ENCODE measurements at places on chromosomes 6 and 20.

GRCh38 chr6:67331304-67331703 is 1303.8 kb upstream of the ADGRB3 start:
- DNase-seq = no peak

DNA sequence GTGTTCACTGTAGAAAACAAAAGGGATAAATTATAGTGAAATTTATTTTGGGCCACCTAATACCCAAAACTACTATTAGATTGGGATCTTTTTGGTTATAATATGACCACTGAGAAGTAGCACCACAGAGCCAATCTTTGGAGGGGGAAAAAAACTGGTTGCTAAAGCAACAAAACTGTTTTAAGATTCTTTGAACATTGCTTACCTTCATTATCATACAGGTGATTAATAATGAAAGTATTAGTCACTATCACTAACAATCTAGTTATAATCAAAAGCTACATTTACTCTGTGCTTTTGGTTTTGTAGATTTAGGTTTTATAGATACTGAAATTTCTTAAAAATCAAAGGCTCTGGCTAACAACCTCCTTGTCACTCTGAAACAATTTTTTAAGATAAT is 31.7 kb downstream of the STX7 start:
- no peak for DNase-seq

- DNase-seq = no peak
These were observed 31.4 kb downstream of the HIVEP2 start for GRCh38 chr6:142913511-142914047.

GRCh38 chr6:89644864-89645263 is 6.3 kb upstream of the LYRM2 start:
- no peak for DNase-seq

- DNase-seq = no peak
These were observed 134.1 kb upstream of the SALL4 start for GRCh38 chr20:51936377-51936776.

DNA sequence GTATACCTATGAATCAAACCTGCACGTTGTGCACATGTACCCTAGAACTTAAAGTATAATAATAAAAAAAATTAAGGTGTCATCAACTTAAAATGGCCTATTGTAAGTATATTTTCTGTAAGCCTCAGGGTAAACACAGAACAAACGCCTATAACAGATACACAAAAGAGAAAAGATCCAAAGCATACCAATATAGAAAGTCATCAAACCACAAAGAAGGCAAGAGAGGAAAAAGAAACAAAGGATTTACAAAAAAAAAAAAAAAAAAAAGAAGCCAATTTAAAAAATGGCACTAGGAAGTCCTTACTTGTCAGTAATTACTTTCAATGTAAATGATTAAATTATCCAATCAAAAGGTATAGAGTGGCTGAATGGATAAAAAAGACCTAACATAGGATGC is 24.6 kb upstream of the ASF1A start:
- DNase-seq = no peak

DNA sequence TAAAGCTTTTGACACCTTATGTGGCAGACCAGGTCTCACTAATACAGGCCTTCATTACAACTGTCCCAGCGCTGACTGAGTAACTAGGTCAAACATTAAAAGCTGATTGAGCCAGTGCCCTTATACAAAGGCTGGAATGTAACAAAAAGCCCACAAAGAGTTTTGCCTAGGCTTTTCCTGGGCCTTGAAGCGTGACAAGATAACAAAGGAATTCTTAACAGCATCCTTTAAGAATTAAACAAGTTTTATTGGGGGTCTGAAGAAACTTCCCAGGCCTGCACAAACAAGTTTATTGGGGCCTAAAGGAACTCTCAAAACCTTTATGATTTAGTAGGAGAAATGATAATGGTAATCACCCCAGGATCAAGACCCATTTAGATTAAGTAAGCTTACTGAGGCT is 267.6 kb upstream of the FAM83B start:
- no peak for DNase-seq

GRCh38 chr6:108355890-108356289 is 61.0 kb downstream of the AFG1L start:
- DNase-seq = no peak

DNA sequence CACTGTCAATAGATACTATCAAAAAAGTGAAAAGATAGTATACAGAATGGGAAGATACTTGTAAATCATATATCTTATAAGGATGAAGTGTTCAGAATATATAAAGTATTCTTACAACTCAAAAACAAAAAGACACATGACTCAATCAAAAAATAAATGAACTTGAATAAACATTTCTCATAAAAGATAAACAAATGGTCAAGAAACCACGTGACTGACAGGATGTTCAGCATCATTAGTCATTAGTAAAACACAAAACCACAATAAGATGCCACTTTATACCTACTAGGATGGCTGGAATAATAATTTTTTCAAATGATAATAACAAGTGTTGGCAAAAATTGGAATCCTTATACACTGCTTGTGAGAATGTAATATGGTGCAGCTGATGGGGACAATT is 729.1 kb upstream of the HS3ST5 start:
- DNase-seq = no peak

GRCh38 chr6:156378853-156379252 is 398.3 kb upstream of the ARID1B start:
- DNase-seq = no peak

- no peak for DNase-seq
These were observed 126.3 kb downstream of the COL12A1 start for GRCh38 chr6:75079589-75079988.

DNA sequence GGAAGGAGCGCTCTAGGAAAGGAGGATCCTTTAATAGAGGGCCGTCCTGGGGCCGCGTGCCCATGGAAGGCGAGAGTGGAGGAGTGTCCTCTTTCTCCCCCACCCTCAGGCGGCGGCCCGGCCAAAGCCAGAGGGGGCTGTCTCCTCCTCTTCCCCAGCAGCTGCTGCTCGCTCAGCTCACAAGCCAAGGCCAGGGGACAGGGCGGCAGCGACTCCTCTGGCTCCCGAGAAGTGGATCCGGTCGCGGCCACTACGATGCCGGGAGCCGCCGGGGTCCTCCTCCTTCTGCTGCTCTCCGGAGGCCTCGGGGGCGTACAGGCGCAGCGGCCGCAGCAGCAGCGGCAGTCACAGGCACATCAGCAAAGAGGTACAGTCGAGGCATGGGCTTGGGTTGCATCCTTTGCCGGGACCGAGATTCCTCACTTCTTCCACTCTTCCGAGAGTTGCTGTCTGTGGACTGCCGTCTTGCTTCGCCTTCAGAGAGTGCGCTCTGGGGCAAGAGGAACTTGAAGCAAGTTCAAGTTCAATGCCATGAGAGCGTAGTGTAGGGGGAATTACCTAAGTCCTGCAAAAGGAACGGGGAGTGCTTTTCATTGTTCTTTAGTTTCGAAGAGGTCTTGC is at the start of gene LAMA2:
Gene LAMA2 (plus strand): TSS at position 148 of the 621 bp plus-strand sequence. CDS start 108 bp downstream, at position 256.
- no peak for DNase-seq

DNA sequence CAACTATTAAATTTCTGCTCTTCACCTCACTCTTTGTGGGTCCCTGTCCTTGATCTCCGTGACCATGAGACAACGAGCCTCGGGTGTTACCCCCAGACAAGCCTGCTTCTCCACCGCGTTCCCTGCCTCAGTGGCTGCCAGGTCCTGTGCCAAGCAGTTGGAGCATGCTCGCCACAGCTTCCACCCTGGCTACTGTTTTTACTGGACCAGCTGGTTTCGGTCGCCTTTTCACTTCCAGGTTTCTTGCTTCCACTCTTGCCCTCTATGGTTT is 5.6 kb downstream of the TP53RK start:
- DNase-seq = no peak

DNA sequence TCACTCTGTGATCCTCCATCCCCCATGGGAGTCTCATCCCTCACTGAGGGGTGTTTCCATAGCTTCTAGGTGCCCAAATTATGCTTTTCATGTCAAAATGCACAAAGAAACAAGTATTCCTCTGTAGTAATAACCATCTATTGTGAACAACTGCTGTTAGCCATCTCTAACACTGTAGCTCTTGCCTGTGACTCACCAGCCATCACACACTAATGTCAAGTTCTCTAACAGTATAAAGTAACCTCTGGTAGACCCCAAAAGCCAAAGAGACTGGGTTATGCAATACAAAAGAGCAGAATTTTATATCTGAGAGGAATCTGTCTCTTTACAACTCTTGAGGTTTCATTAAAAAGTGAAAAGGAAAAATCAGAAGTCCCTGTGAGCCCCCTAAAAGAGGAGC is 25.4 kb upstream of the IYD start:
- no peak for DNase-seq

- DNase-seq = no peak
These were observed 54.1 kb downstream of the ZNF217 start for GRCh38 chr20:53539516-53539915.

- no peak for DNase-seq
These were observed 712.1 kb upstream of the AGPAT4 start for GRCh38 chr6:161985876-161986423.

GRCh38 chr6:145878591-145879295 is 64.1 kb upstream of the FBXO30 start:
- DNase-seq = no peak

DNA sequence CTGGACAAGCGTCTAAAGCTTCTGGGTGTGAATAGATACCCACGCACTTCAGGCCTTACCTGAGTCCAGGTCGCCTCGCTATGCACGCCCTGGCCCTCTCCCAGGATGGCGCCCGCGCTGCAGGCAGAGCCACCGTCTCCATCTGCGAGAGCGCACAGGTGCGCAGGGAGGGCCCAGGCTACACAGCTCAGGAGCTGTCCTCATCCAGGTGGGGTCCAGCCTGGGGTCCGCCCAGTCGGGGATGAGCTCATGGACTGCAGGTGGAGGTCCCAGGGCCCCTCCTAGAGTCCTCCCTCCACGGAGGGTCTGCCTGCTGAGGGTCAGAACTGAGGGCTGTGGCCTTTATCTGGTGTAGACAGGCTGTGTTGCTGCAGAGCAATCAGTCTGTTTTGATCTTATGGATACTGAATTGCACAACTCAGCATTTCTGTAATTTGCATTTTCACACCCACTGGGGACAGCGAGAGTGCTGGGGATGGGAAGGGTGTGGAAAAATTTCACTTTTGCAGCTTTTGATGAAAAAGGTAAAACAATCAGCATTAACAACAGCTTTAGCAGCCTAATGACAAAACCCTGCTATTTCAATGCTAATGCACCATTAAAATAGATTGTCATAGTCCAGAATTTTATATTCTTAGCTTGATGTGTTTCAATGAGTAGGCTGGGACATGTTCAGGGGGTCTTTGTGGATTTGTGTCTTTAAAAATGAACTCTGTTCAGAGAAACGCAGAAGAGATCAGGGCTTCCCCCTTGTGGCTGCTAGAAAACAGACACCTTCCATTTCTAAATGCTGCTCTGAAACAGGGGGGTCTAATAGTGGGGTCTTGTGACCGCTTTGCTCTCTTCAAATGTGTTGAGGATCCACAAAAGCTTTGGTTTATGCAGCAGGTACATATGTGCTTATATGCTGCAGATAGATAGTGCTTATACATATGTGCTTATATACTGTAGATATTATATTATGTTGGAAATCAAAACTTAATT is 77.8 kb upstream of the PHACTR3 start:
- no peak for DNase-seq

DNA sequence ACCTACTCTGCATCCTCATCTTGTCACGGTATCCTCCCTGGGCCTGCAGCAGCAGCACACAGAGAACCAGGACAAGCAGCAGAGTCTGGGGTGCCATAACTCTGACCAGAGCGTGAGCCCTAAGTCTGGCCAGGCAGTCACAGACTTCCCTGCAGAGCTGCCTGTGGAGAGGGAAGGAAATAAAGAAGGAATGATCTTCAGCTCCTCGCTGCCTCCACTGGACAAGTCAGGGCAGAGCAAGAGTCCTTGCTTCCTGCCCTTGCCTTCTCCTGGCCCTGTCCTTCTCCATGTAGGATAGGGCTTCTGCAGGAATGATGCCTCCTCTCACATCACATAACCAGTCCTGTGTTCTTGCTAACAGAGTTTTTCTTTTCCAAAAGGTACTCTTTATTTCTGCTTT is 15.9 kb upstream of the WFDC11 start:
- no peak for DNase-seq

- DNase-seq = peak; percentile 61
These were observed 107.2 kb upstream of the FOXA2 start for GRCh38 chr20:22691369-22692118.

DNA sequence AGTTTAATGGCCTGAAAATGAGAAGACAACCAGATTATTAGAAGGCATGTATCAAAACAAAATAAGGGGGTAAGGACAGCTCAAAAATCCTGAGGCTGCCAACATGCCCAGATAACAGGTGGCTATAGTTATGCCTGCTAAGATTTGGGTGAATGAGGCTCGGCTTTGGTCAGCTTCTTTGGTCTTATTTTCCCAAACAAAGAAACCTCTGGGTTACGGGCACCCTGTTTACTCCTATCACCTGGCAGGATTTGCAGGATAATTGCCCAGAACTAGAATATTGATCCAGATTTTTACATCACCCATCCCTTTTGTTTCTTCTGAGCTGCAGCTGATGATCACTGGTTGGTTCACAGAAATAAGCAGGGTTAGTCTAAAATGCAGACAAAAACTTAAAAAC is 74.3 kb downstream of the SLC16A10 start:
- DNase-seq = no peak

DNA sequence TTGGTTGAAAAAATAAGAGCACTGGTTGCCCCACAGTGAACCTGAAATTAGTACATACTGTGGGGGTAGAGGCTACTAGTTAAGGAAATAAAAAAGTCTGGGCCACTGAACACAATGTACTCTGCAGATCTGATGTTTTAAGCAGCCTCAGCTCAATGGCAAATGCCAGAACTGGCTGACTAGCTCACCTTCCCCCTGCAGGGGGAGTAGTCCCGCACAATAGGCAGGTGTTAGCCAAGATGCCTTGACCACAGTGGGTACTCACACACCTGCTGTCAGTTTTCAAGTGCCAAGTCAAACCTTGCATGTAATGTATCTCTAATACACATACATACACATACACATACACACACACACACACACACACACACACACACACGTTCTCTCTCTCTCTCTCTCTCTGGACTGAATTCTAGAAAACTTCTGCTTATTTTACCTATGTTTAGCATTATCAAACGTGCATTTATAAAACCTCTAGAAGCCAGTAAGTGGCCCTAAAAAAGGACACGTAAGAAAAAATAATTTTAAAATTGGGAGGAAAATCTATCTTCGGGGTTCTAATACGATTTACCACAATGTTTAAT is 36.1 kb downstream of the GMDS start:
- DNase-seq = no peak

DNA sequence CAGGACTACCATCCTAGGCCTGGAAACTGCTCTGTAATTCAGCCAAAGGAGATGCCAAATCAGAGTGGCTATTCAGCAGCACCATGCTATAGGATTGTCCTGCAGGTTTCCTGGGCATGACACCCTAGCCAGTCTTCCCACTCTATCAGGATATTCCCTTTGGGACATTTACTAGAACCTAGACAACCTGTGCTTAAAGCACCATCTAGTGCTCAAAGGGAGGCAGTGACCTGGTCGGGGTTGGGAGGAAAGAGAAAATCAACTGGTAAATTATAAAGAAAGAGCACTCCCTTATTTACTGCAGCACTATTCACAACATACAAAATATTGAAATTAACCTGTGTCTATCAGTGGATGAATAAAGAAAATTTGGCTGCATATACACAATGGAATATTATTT is 67.2 kb upstream of the SMLR1 start:
- no peak for DNase-seq
